ENCODE measurements at places on chromosomes 7 and 10.

GRCh38 chr10:114305521-114305925 lies 66.5 kb downstream of the VWA2 start:
- no peak for DNase-seq

- no peak for DNase-seq
Observed at GRCh38 chr10:52677086-52677485, 95.5 kb downstream of the MBL2 start.

DNA sequence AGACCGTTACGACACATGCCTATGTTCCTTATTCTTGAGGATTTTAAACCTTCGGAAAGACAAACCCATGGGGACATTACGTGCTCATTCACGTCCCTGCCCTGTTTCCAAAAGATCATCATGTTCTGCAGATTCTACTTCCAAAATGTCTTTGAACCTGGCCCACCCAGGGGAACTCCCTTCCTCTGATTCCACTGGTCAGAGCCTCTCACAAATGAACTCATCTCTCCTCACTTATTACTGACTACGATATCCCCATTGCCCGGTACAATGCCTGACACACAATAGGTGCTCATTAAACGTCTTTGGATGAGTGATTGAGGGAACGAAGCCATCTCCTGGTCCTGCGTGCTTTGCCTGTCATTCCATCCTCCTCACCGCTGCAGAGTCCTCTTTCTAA lies 168.3 kb upstream of the RNF32 start:
- DNase-seq = no peak

GRCh38 chr7:116802746-116803152 lies 59.6 kb upstream of the CAPZA2 start:
- no peak for DNase-seq

GRCh38 chr7:21829731-21830130 lies 116.0 kb downstream of the CDCA7L start:
- no peak for DNase-seq

DNA sequence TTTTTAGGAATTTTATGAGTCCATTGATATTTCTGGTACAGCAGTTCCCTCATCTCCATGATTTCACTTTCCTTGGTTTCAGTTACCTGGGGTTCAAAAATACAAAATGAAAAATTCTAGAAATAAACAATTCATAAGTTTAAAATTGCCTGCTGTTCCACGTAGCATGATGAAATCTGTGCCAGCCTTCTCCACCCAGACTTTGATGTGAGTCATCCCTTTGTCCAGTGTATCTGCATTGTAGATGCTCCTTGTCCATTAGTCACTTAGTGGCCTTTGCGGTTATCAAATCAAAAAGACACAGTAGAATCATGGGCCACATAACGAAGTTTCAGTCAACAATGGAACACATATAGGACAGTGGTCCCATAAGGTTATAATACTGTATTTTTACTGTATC lies 286.9 kb downstream of the PTEN start:
- no peak for DNase-seq

DNA sequence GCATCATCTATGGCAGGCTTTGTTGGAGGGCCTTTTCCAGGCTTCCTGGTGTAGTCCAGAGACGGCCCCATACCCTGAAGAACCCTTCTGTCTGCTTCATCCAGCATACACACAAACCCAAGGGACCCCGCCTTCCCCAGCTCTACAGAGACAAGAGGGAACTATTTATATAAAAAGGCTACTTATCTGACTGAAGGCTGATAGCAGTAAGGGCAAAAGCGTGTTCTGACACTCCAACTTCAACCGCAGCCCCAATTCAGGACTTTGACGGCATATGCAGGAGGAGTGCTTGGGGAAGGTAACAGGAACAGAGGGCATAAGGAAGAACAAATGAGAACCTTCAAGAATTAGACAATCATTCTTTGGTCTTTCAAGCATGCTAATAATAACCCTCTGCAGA lies 21.0 kb downstream of the GNA12 start:
- no peak for DNase-seq

GRCh38 chr7:22799633-22800032 lies 23.0 kb downstream of the TOMM7 start:
- DNase-seq = no peak

- no peak for DNase-seq
Observed at GRCh38 chr7:55557666-55558188, 14.6 kb downstream of the VOPP1 start.

- DNase-seq = no peak
Observed at GRCh38 chr7:6403907-6404306, 43.8 kb downstream of the DAGLB start.

GRCh38 chr7:79692015-79692414 lies 238.5 kb upstream of the MAGI2 start:
- no peak for DNase-seq

DNA sequence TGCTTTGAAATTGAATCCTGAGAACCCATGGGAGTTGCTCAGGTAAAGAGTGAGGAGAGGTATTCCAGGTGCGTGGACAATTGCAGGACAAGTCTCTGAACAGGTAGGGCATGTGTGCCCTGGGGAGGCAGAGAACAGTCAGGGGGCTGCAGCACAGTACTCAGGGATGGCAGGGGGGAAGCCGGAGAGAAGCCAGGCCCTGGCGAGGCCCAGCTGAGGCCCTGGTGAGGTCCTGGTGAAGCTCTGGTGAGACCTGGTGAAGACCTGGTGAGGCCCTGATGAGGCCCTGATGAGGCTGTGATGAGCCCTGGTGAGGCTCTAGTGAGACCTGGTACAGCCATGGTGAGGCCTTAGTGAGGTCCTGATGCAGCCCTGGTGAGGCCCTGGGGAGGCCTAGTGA lies 155.5 kb upstream of the GDF10 start:
- no peak for DNase-seq

- no peak for DNase-seq
Observed at GRCh38 chr7:42144604-42145003, 92.4 kb downstream of the GLI3 start.

DNA sequence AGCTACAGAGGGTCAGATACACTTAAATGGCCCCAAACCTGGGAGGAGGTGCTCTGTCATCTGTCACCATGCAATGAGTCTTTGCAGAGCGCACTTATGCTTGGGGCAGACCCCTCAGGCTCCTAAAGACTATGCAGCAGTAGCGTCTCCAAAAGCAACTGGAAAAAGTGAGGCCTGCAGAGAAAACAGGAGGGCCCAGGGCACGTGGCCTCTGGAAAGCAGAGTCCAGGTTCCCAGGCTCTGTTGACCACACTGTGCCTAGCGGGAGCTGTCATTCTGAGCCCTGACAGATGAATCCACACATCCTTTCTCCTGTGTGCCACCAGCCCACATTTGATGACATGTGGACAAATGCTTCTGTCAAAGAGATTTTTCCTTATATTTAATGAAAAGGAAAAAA lies 66.4 kb downstream of the MINDY4 start:
- no peak for DNase-seq

DNA sequence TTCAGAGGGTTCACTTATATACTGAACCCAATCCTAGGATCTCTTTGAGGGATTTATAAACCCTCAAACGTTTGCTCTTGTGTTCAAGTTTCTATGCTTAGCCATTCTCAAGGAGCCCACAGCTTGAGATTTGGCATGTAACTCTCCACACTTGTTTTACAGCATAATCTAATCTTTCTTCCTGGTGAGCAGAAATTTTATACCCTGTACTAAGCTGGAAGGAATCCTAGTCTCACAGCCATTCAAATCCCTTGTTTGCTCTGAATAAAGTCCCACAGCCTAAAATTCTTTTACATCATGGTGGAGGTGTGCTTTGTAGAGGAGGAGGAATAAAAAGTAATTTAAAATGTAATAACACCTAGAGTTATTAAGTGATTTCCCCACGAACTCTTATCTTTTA lies 5.3 kb upstream of the AGR2 start:
- DNase-seq = no peak

GRCh38 chr7:96331233-96331632 lies 9.3 kb upstream of the SLC25A13 start:
- no peak for DNase-seq

DNA sequence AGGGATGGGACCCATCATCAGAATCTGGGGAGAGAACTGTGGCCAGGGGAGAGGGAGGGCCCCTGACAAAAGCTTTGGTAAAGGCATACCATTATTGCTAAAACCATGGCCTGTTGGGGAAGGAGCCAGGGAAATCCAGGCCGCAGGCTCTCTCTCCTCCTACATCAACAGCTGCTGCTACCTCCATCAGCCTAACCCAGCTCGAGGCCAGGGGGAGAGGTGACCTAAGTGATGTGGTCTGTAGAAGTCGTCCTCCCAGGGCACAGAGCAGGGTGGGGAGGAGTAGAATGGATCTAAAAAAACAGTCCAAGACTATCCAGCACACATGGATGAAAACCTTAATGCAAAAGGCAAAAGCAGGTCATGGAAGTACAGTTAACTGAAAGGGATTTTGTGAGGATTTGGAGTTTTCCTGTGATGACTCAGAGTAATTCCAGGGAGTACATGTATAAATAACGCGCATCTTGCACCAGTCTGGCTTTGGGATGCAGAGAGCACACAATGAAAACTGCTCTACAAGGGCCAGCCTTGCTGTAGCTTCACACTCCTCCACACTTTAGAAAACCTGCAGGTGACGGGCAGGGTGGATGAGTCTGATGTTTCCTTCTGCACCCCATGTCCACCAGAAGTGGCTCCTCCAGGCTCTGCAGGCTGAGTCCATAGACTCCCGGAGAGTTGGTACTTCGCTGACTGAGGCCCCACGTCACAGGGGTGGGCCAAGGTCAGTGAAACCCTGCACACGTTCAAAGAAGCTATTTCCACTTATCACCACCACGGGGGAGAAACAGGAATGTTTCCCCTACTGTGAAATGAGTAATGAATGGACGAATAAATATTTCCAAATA lies 38.5 kb upstream of the MSMB start:
- no peak for DNase-seq

GRCh38 chr7:1811850-1812508 lies 141.9 kb downstream of the ELFN1 start:
- DNase-seq = no peak

GRCh38 chr7:80463272-80463920 lies 48.5 kb downstream of the GNAT3 start:
- DNase-seq = no peak

GRCh38 chr7:55307123-55307916 lies 57.8 kb upstream of the LANCL2 start:
- DNase-seq = no peak

DNA sequence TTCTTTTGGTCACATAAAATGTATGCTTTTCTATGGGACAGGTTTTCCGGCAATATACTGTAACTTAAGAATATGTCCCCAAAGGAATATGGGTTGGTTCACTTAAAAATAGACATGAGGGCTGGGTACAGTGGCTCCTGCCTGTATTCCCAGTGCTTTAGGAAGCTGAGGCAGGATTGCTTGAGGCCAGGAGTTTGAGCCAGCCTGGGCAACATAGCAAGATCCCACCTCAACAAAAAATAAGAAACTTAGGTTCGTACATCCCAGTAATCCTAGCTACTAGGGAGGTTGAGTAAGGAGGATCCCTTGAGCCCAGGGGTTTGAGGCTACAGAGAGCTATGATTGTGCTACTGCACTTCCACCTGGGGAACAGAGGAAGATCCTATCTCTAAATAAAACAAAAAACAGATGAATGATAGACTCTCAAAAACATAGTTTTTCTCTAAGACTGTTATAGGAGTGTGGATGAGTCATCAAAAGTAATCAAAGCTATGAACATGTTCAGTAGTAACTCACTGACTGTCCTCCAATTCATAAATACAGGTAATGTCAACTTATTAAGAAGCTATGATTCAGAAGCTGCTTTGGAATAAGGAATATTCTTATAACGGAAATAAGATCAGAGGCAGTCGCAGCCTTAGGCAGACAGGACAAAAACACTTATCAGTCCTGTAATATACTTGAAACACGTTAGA lies 2.6 kb upstream of the SEC31B start:
- no peak for DNase-seq

DNA sequence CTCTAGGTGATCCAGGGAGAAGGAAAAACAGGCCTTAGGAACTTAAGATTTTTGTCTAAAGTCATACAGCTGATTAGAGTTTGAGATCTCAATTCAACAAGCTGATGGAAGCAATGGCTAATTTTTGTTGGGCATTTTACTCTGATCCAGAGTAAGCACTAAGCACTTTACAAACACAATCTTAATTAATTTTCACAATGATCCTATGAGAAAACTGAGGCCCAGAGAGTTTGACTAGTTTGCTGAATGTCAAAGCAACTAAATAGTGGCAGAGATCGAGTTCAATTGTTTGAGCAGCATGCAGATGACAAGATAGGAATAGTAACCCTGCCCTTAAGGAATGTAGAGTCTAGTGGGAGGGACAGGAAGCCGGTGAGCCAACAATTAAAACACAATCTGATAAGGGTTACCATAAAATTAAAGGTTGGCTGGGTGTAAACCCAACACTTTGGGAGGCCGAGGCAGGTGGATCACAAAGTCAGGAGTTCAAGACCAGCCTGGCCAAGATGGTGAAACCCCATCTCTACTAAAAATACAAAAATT lies 13.5 kb upstream of the RPEL1 start:
- DNase-seq = no peak

- DNase-seq = no peak
Observed at GRCh38 chr10:2488446-2489005, 578.8 kb upstream of the PFKP start.

- DNase-seq = no peak
Observed at GRCh38 chr7:44561962-44562621, 11.6 kb downstream of the DDX56 start.

DNA sequence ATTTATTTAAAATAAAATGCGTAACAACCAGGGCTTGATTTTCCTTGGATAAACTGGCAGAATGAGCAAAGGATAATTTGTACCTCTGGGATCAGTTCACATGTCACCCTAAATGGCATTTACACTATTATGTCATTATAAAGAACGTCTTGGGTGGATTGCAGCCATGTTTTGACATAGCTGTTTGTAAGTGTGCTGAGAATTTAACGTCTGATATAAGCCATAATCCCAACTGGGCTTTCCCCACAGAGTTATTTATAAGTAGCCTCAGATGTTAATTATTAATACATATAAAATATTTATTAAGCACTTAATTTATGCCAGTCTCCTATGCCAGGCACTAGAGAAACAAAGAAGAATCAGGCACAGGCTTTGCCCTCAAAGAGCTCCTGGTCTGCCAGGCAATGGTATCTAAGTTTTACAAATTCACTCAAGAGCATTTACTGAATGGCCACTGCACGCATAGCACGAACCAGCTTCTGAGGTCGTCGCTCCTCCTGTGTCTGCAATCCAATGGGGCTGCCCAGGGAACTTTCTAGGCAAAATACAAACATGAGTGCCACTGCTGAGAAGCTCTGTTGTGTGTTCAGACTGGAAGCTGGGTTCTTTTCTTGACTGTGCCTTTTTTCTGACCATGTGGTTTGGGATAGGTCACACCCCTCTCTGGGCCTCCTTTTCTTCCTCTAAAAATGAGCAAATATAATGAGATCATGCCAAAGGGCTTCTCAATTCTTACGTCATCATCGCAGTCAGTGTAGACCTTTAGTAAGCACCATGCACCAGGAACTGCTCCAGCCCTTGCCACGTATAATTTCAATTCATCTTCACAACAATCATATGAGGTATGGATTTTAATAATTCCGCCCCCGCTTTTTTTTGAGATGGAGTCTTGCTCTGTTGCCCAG lies 11.3 kb upstream of the CTBP2 start:
- no peak for DNase-seq

All from stimulated activated CD4-positive, alpha-beta T cell treated with anti-CD3 and anti-CD28 coated beads, Interleukin-4, amount 100 ng/mL, for 4 hours (primary cell).